ENCODE measurements at places on chromosomes 2 and 18.

GRCh38 chr2:136116813-136117390 is 1.0 kb downstream of the CXCR4 start:
- DNase-seq = no peak

GRCh38 chr18:47627030-47627429 is 303.4 kb downstream of the SMAD2 start:
- no peak for DNase-seq

DNA sequence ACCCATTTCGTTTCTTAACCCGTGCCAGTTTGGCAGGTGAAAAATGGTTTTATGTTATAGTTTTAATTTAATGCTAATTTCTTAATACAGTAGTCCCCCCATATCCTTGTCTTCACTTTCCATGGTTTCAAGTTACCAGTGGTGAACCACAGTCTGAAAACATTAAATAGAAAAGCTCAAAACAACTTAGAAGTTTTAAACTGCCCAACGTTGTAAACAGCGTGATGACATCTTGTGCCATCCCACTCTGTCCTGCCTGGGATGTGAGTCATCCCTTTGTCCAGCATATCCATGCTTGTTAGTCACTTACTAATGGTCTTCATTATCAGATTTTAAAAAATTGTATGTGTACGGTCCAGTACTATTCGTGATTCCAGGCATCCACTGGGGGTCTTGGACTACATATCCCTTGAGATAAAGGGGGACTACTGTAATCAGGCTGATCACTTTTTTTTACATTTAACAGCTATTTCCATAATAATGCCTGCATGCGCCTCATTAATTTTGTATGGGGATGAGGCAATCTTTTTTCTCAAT is 31.9 kb downstream of the SLC66A3 start:
- DNase-seq = no peak

DNA sequence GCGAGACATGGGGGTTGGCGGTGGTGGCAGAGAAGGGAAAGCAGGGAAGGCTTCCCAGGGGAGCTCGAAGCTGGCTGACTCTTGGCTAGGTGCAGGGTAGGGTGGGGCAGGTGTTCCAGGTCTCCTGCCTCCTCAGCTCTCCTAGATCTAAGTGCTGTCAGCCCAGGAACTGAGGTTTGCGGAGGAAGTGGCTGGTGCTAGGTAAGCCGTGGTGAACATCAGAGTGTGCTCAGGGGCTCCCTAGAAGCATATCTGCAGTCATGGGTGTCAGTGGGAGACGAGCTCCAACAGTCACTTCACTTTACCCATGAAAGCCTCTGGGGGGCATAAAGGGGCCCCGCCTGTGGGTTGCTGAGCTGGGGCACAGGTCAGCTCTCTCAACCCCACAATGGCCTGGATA is 34.1 kb downstream of the ARHGEF4 start:
- DNase-seq = no peak

GRCh38 chr2:3574155-3574554 is 905 bp upstream of the RPS7 start:
- no peak for DNase-seq

- no peak for DNase-seq
Measured at GRCh38 chr2:104444392-104444791, 409.5 kb upstream of the POU3F3 start.

DNA sequence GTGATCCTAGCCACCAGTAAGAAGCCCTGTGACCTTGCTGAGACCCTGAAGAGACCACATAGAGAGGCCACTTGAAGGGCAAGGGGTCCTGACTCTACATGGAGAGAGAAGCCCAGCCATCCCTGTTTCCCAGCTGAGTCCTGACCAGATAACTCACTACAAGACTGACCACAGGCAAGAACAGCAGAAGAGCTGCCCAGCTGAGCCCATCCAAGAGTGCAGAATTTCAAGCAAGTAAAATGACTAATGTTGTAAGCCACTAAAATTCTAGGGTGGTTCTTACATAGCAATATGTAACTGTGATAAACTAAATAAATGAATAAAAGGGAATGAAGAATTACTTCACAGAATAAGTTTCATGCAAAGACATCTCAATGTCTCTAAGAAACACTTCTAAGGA is 58.4 kb upstream of the WIPF1 start:
- DNase-seq = no peak
